ENCODE measurements at places on chromosomes 5 and 9.
A peak's percentile ranks its signal among the peaks of the same experiment; 100 is the strongest.

DNA sequence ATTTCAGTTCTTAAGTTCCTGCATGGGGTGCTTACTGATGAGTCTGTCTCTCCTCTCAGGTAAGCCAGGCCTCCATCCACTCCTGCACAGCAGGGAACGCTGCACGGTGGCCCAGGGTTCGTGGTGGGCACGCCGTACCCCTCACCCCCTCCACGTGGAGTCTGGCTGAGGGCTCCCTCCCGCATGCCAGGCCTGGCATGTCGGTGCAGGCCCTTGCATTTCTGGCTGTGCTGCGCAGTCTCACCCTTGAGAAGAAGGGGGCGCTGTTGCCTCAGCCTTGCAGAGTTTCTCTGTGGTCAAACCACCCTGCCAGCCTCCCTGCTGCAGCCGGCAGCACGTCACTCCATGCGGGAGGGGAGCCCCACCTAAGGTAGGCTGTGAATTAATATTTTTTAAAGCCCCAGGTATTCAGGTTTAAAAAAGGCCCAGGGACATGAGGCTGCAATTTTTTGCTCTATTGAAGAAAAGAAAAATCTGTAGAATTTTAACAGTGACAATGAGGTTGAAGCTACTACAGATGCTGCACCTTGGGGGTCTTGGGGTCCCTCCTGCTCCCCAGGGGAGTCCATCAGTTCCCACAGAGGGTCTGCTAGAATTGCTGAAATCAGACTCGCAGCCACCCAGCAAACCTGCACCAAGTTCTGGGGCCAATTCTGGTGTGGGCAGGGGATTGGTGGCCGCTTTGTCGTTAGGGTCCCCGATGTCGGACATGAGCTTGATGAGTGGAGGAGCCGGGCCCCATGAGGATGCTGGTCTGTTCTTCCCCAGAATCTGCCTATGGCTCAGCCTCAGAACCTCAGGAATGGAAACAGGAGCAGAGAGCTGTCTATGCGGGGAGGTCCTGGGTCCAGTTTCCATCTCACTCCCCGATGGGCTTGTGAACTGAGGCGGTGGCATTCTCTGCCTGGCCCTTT is 52.6 kb downstream of the TENT4A start:
- peak; percentile 45 for DNase-seq

DNA sequence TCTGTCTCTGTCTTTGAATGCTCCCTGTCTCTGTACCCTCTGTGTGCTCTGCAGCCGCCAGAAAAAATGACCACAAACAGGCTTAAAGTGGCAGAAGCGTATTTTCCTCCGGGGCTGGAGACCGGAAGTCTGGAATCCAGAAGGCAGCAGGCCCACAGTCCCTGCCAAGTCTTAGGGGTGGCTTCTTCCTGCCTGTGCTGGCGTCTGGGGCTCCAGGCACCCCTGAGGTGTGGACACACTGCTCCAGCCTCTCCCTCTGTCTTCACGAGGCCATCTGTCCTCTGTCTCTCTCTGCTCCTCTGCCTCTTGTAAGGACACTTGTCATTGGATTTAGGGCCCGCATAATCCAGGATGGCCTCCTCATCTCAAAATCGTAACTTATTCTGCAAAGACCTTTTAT is 298.4 kb upstream of the IRX4 start:
- no peak for DNase-seq

GRCh38 chr5:151685749-151686673 is 704 bp downstream of the SPARC start:
- no peak for DNase-seq

DNA sequence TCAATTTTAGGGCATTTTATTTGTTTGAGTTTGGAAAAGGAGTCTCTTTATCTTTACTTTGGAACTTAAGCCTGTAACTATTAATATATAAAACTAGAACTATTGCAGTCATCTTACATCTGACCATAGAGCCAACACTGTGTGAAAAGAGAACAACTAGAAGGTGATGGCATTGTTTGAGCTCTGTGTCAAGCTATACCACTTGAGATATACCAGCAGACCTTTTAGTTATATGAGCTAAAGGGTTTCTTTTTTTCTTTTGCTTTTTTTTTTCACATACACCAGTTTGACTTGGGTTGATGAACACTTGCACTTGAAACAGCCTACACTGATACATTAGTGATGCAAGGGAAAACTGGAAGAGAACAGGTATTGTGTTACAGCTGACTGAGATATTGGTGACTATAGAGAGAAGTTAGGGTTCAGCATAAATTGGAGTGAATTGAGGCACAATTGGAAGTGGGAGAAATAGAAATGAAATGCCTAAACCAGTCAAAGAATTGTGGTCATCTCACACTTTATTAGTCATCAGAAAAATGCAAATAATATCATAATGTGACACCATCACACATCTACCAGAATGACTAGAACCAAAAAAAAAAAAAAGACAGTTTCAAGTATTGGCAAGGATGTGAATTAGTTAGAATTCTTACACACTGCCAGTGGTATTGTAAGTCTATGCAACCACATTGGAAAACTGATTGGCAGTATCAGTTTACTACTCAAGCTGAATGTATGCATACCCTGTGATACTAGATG is 60.9 kb downstream of the ADRB2 start:
- DNase-seq: no peak

DNA sequence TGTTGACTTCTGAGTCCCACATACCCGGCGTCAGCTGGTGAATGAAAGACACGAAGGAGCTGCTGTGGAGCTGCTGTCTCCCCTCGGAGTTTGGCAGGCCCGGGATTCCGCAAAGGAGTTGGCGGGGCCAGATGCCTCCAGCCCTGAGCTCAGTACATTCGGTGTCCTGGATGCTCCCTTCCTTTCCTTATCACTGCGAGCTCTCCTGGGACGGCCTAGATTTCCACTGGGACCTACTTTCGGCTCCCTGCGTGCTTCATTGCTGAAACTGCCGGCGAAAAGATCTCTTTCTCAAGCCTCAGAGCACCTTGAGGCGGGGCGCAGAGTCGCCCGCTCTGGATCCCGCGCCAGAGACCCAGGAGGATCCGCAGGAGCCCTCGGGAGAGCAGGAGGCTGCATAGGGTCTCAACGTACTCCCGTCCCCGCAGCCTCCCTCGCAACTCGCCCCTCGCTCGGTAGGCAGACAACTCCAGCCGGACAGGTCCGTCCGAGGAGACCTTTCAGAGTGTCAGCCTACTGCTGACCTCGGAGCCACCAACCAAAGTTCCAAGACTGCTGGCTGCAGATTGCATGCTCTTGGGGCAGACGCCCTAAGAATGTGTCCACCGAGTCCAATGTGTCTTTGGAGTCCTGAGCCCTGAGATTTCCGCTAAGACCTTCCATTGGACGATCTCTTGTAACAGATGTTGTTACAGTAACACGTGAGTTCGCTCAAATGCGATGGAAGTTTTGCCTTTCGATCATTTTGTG is 6.1 kb downstream of the ANXA2R start:
- no peak for DNase-seq

DNA sequence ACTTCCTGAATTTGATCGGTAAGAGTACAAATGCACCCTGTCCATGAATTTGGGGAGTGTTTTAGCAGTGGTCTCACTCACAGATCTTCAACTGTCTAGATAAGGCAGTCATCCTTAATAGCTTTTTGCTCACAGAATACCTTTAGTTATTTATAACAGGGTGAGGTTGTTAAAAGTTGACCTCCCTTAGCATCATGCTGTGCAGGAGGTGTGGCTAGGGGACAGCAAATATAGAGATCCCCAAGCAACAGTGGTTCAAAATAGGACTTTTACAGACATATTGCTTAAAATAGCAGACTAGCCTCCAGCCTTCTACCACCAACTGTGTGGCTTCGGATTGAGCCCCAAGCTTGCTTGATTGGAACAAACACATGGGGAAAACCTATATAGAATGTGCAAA is 724.4 kb downstream of the TLE1 start:
- no peak for DNase-seq

- DNase-seq: no peak
Measured at GRCh38 chr5:124104344-124104743, 592.4 kb downstream of the CSNK1G3 start.

- peak; percentile 47 for DNase-seq
Measured at GRCh38 chr5:56481428-56482357, 248.6 kb upstream of the ANKRD55 start.

DNA sequence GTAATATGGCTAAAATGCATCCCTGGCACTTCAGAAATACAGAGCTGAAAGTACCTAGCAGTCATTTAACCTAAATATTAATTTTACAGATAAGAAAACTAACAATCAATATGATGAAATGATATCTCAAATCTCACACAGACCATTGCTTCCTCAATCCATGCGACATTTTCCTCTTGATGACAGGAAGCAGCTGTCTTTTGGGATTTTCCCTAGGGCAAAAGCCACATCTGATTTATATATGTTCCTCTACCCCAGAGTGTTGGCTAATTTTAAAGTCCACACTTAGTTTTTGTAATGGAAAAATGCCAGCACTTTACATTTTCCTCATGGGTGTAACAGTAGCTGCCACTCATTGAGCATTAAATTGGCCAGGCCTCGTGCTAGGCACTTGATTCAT is 47.7 kb upstream of the ITGA1 start:
- no peak for DNase-seq

All from CD4-positive, alpha-beta T cell (primary cell).